ENCODE measurements at places on chromosomes 4 and X.

- no peak for DNase-seq
These were observed 116.9 kb upstream of the GALNT7 start for GRCh38 chr4:173051716-173052115.

GRCh38 chr4:70816894-70817293 is 22.8 kb downstream of the GRSF1 start:
- DNase-seq = no peak

DNA sequence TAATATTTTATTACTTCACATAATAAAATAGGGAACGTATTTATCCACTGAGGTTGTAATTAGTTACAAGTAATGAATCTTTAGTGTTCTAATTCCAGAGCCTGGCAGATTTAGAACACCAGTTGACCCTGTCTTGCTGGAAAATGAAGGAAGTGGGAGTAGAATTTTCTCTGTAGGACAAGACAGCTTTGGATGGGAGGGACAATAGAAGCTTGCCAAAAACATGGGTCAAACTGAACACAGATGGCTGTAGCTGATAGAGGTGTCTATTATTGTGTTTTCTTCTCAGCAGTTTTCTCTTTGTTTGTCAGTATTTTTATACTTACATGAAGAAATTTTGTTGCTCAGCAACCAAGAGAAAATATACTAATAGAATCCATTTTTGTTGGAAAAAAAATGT is 20.2 kb downstream of the FAT4 start:
- no peak for DNase-seq

DNA sequence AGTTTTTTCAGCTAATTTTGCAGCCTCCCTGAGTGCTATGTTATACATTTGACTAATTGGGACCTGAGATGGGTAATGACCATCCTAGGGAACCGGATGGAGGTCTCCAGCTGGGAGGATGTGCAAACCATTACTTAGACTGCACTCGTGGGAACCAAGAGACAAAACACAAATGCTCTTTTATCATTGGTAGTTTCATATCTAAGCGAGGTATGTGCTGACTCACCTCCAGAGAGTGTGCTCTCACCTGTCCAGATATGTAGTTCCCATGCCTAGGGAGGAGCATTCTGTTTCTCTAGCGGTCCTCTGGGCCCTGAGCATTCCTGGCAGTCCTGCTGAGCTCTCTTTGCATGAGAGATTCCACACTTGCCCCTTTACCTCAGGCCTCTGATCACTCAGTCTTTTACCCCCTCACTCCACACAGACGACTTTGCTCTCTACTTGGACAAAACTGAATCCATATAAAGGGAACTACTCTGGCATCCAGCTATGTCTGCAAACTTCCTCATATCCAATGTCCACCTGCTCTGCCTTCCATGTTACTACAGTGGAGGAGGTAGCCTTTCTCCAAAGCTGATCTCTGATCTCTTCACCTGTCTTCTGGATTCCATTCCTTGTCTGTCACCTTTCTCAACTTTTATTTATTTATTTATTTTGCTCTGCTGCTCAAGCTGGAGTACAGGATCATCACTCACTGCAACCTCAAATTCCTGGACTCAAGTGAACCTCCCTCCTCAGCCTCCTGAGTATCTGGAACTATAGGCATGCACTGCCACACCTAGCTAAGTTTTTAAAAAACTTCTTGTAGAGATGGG is 88.4 kb downstream of the LRP2BP start:
- DNase-seq = no peak

- no peak for DNase-seq
These were observed 96.3 kb upstream of the ADAMTS3 start for GRCh38 chr4:72665171-72665968.

GRCh38 chrX:125319646-125320521 is at the start of gene TEX13C:
TEX13C (plus strand) TSS chrX:125319871; CDS start chrX:125320120, 249 bp downstream.
- DNase-seq = no peak

- no peak for DNase-seq
These were observed 69.1 kb upstream of the HPGD start for GRCh38 chr4:174591243-174592021.

DNA sequence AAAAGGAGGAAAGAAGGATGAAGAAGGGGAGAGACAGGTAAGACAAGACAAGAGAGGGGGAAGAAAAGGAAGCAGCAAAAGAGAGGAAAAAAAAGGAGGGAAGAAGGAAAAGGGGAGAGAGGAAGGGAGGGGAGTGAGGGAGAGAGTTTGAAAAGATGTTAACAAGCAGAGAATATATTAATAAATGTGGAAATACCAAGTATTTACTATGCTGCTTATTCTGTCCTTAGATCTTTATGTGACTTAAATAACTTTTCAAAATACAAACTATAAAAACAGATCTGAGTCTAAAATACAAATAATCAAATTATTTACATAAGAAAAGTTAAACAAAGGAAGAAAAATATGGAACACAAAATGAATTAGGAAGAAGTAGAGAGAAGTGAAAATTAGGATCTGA is 18.4 kb upstream of the COX18 start:
- no peak for DNase-seq

DNA sequence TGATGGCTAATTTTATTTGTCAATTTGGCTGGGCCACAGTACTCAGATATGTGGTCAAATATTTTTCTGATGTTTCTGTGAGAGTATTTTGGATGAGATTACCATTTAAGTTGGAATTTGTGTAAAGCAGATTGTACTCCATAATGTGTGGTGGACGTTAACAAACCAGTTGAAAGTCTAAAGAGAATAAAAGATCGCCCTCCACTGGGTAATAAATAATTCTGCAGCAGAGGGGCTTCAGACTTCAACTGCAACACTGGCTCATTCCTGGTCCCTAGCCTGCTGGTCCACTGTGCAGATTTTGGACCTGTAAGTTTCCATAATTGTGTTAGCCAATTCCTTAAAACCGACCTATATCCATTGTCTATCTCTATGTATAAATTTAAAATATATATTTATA is 540.3 kb downstream of the PCDH18 start:
- no peak for DNase-seq

DNA sequence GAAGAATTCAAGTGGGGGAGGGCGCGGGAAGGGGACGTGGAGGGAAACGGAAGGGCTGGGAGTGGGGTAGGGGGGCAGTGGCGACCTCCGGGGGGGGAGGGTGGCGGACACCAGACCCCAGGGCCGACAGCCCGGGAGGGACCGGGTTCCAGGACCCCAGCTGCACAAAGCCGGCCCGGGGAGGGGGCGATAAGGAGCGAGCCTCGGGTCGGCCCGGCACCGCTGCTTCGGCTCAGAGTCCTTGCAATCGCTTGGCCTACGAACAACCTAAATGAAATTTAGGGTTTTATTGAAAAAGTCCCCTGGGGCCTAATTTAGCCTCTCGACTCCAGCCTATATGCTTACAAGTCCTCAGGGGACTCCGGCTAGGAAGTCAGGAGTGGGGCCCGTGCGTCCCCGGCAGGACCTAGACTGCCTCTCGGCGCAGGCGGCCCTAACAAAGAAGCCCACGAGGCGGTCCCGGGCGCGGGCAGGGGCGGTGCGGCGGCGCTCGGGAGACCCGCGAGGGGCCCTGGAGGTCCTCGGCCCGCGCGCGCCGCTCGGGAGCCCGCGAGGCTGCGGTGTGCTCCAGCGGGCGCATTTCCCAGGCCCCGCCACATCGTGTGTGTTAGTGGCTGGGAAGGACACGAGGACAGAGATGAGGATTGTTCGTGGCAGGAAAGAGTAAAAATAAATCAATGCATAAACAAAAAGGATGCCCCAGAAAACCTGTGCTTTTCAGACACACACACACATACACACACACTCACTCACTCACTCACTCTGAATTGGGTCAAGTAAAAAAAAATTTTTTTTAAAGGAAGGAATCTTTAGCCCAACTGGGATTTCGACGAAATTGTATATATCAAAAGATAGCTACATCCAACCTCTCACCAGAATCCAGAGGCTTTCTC is 70.0 kb downstream of the MGST2 start:
- peak; percentile 0 for DNase-seq

DNA sequence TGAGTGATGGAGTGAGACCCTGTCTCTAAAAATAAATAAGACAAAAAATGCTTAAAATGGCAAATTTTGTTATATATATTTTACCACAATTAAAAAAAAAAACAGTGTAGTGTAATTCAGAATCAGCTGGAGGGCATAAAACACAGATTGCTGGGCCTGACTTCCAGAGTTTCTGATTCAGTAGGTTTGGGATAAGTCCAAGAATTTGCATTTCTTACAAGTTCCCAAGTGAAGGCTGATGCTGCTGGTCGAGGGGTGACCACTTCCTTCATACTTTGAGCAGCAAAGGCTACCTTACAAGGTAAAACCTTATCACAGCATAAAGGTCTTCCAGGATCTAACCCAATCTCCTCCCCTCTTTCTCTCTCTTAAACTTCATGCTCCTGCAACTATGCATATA is 40.7 kb downstream of the KLHL8 start:
- DNase-seq = no peak

GRCh38 chr4:32798471-32799159 is 2078.4 kb downstream of the PCDH7 start:
- no peak for DNase-seq

DNA sequence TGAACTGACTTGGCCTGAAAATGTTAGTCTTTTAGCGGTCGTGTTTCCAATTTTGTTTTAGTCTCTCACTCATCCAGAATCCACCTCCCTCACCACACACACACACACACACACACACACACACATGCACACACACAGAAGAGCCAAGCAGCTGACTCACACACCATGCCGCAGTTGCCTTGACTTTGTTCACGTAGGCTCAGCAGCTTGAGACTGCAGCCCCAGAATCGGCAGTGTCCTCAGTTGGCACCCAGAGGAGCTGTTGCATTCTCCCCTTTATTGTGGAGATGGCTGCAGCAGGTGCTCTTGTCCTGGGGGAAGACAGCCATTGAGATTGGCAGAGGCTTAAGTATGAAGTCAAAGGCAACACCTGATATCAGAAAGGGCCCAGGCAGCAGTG is 20.9 kb upstream of the XPNPEP2 start:
- no peak for DNase-seq

DNA sequence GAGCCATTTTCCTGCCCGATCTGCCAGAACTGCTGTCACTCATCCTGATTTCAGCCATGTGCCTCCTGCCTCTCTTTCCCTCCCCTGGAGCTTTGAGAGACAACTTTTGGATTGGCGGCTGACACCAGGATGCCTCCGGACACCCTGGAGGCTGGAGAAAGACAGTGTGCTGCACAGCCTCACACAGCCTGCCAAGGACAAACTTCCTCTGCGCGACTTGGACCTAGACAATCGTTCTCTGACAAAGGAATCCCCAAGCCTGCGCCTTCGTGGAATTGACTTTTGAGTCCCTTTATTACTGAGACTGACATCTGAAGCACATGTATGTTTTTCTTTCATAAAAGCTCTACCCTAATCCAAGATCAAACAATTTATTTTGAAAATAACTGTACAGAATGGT is 10.8 kb upstream of the LDB2 start:
- DNase-seq = no peak

DNA sequence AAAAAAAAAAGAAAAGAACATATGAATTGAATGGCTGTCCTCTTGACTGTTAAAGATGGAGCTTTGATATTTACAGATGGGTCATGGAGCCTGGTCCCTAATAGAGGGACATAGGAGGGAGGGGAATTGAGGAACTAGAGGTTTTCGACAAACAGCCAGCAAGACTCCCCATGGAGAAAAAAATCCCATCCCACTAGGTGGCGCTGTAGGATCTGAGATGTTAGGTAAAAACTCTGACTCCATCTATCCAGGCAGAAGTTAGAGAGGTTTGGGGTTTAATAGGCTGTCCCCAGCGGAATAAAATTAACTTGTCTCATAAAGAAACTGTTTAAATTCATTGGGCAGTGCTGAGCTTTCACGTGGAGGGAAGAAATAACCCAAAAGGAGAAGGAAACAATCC is 45.9 kb downstream of the HMGB2 start:
- peak; percentile 79 for DNase-seq
